Stimulated activated CD8-positive, alpha-beta memory T cell treated with anti-CD3 and anti-CD28 coated beads, Interleukin-15, amount 100 ng/mL, for 1 hour (primary cell): ENCODE measurements at places on chromosomes 5 and 9.

- no peak for DNase-seq
Observed at GRCh38 chr9:35407846-35408245, 82.1 kb upstream of the RUSC2 start.

DNA sequence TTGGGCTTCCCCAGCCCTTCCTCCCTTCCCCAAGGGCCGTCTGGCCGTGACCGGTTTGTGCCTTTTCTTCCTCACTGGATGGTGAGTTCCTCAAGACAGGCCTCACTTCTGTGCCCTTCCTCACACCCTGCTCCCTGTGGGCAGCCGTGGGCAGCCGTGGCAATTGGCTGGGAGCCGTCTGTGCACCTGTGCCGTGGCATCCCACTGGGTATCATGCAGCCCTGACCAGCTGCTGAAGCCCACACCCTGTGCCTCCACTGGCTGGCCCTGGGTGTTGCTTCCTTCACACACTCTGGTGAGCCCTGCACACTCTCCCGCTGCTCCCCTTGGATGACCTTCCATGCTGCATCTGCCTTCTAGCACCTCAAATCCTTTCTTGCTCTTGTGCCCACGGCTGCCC is 100.2 kb downstream of the COL5A1 start:
- no peak for DNase-seq

GRCh38 chr9:92349771-92350739 is 24.3 kb downstream of the CENPP start:
- DNase-seq = no peak

DNA sequence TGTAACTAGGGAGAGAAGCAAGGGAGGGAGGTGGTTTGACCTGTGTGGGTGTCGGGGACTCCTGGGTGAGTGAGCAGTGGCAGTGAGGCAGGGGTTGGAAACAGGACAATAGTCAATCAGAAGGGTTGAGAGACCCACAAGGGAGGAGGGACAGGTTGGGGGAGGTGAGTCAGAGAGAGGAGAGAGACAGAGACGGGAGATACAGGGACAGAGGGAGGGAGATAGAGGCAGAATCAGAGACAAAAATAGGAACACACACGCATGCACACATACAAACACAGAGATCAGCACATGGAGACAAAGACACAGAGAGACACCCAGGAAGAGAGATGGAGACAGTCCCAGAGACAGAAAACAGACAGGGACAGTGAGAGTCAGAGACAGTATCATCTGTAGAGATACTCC is 39.3 kb upstream of the PTGS1 start:
- no peak for DNase-seq
